ENCODE measurements at places on chromosomes 3 and 15.

- DNase-seq, result no peak
Observed at GRCh38 chr15:42157381-42157780, 945 bp upstream of the PLA2G4F start.

DNA sequence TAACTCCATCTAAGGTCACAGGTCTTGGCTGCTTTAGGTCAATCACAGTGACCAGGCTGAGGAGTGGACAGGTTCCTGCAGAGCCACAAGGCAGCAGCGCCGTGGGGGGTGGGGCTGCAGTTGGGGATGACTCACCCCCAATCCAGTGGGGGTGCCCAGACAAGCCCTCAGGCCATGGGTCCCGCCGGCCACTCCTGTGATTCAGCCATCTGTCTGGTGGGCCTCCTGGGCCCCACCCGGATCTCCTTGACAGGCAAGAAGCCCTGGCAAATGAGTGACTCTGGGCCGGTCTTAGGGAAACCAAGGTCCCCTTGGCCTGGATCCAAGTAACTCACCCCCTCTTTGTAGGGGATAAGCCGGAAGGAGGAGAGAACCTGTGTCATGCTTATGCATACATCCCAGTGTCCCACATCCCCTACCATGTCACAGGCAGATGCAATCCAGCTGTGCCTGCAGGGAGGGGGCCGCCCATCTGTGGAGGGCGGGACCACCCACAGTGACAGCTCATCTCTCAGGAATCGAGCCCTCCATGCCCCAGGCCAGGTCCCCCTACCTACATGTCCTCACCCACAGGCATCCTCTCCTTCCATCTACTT, 495 bp upstream of the COL7A1 start:
- peak; percentile 72 for DNase-seq

DNA sequence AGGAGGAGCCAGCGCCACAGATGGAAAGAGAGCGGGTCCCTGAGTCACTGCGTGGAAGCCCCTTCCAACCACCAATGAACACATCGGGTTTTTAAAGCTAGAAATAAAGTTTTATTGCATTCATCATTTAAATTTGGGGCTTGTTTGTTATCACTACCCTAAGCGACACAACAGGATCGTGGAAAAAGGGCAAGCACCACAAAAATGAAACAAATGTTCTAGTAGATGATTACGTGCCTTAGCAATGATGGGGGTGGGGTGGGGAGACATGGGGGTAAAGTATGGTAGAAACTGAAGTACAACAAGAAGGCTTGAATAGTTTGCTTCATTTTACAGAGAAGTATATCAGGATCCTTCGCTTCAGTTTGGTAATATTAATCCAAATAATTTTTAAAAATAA, 221.6 kb upstream of the ATP10A start:
- no peak for DNase-seq

DNA sequence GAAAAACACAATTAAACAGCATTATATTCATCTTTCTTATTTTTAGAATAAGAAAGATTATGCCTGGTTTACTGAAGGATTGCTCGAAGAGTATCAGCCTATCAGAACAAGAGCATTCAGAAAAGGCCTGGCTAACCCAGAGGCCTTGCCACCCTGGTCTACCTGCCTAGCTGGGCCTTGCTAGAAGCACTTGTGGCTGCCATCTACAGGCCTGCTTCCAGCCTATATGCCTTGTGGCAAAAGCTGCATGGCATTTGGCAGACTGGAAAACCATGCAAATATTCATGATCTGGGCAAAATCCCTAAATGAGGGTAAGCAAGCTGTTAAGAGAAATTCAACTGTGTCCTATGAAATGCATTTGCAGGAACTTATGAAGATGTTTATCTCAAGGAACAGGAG, 9.3 kb upstream of the ATP13A4 start:
- DNase-seq, result no peak

GRCh38 chr3:71355037-71355436, 228.5 kb downstream of the FOXP1 start:
- no peak for DNase-seq

DNA sequence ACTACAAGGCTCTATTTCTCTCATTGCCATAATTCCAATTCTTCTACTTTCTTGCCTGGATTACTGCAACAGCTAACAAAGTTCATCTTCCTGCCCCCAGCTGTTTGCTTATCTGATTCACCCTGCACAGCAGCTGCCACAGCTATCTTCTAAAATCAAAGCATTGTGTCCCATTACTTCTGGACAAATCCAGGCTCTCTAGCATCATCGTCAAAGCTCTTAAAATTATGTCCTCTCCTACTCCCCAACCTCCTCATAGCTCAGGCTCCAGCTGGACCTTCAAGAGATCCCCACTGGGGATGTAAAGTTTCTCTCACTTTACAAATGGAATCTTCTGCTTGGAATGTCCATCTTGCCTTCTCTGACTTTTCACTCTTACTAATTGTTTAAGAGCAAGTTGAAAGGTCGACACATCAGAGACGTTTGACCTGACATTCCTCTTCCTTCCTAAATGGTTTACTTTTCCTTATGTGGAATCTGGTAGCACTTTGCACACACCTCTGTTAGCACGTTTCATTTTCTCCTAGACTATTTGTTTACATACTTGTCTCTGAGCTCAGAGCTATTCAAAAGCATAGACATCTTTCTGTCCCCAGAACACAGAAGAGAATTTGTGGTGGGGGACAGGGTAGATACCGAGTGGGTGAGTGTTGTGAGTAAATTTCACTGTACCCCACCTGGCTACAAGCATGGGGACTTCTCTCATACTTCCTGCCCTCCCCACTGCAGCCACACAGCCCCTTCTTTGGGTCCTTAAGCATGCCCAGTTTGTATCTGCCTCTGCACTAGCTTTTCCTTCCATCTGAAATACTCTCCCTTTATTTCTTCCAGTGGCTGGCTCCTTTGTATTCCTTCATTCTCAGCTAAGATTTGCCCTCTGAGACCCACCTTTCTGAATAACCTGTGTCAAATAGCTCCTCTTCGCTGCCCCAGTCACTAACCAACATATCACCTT, 77.9 kb downstream of the SERPINI1 start:
- no peak for DNase-seq

- DNase-seq, result no peak
Observed at GRCh38 chr3:36762918-36763849, 1.2 kb downstream of the DCLK3 start.

GRCh38 chr3:123027292-123028232, at the start of gene SEMA5B:
Gene SEMA5B (minus strand): TSS chr3:123027763. CDS start chr3:122961263, 66,500 bp downstream.
- no peak for DNase-seq
